ENCODE measurements at places on chromosomes 13 and 19.

DNA sequence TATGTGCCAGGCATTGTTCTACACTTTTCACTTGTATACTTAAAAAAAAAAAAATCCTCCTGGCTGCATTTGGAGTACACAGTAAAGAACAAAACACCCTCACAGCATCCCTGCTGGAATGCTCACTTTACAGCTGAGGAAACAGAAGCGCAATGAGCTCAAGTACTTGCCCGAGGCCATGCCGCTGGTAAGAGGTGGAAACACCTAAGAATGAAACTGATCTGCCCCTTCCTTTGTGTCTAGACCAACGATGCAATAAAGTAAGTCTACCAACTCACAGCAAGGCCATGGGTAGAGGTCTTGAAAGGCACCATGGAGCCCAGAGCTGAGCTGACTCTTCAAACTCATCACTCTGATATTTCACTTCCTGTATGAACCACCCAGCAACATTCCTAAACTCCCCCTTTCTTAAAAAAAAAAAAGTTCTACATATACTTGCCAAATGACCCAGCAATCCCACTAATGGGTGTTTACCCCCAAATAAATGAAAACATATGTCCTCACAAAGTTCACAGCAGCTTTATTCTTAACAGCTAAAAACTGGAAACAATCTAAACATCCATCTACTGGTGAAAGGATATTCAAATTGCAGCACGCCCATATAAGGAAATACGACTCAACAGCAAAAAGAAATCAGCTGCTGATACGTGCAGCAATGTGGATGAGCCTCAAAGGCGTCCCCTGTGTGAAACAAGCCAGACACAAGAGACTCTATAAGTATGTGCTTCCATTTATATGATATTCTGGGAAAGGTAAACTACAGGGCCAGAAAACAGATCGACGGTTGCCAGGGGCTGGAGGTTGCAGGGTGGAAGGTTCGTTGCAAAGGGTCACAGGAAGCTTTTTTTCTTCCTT is 236.6 kb upstream of the MAB21L1 start:
- no peak for DNase-seq

DNA sequence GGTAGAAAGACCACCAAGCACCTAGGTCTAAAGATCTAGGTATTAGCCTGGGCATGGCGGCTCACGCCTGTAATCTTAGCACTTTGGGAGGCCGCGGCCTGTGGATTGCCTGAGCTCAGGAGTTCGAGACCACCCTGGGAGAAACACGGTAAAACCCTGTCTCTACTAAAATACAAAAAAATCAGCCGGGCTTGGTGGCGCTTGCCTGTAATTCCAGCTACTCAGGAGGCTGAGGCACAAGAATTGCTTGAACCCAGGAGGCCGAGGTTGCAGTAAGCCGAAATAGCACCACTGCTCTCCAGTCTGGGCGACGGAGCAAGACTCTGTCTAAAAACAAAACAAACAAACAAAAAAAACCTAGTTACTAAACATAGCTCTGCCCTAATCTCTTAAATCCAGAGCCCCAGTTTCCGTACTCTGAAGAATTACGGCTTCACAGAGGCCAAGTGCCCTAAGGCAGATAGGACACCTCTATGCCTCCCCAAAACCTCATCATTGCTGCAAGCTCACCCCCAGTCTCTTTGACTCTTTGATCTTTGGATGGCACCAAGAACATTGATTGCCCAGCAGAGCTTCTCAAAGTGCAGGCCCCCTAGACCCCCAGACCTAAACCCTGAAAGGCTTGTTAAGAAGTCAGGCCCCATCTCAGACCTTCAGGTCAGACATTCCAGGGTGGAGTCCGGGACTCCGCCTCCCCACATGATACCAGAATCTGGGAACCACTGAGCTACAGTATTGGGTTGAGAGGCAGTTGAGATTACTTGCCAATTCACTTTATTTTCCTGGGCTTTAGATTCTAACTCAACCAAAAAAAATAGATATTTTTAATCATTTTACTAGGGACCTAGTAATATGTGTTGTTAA is 2.8 kb downstream of the COL4A2 start:
- DNase-seq, result no peak

- DNase-seq, result no peak
Observed at GRCh38 chr13:32423592-32423991, 4.3 kb downstream of the N4BP2L1 start.

GRCh38 chr13:74288361-74288911 is 154.2 kb upstream of the KLF12 start:
- no peak for DNase-seq

DNA sequence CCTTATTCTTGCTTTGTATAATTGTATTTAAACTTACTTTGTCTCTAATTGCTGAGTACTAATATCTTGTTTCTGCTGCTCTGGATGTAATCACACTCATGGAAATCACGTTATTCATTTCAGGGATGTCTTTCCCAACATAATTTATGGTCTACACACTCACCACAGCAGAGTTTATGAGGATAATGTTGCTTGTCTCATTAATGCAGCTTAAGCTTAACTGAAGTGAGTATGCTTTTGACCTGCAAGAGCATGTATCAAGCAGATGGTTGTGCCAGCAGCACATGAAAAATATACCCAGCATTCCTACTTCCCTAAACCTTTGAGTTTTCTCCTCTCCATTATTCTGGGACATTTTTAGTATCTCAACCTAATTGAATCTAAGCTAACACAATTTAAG is 1080.9 kb downstream of the SLITRK5 start:
- no peak for DNase-seq

GRCh38 chr13:82136880-82137279 is 1745.4 kb downstream of the SLITRK1 start:
- no peak for DNase-seq

DNA sequence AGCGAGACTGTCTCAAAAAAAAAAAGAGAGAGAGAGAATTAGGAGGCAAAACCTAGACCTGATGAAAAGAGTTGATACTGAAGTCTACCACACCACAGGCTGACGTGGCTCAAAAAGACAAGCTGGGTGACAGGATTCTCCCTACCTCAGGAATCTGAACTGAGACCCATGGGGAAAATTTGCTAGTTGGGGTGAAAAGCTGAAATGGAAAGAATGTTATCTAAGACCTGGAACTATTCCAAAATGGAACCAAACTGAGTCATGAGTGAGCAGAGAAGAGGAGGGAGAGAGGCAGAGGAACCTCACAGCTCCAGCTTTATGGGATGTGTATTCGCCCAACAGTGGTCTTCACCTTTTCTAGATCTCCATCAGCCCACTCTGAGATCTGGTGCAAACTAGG is 11.7 kb downstream of the SMG9 start:
- DNase-seq, result no peak

DNA sequence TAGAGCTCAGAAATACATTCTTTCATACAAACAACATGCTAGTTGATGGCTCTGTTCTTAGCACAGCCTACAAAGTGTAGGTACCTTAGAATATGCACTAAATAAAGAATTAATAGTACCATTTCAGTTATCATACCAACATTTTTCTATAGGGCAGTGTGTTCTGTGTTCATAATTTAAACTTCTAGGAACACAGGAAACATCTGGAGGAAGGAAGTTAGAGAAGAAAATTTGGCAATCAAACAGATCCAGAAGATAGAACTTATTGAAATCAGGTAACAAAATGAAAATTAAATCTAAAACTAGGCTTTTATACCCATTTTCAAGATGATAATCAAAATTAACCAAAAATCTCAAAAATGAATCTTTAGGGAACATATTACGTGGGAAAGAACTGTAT is 527.5 kb downstream of the DCT start:
- no peak for DNase-seq

DNA sequence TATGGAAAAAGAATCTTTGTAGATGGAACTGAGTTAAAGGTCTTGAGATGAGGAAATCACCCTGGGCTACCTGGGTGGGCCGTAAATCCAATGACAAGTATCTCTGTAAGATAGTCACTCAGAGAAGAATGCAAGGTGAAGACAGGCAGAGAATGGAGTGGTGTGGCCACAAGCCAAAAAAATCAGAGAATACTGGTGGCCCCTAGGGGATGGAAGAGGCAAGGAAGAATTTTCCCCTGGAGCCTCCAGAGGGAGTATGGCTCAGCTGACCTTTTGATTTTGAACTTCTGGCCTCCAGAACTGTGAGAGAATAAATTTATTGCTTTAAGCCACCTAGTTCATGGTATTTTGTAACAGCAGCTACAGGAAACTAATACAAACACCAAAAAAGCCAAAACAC is 32.7 kb upstream of the CSNK1A1L start:
- no peak for DNase-seq

DNA sequence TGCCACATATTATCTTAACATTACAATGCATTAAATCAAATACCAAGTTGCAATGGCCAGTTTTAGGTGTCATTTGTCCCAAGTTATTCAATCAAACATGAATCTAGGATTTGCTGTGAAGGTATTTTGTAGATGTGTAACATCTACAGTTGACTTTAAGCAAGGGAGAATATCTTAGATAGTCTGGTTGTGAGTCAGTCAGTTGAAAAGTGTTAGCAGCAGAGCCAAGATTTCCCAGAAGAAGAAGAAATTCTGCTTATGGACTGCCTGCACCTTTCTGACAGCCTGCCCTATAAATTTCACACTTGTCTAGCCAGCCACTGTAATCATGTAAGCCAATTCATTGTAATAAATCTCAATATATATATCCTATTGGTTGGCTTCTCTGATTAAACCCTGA is 41.3 kb upstream of the INTS6 start:
- no peak for DNase-seq

- DNase-seq, result no peak
Observed at GRCh38 chr13:21901336-21901735, 230.5 kb downstream of the FGF9 start.

DNA sequence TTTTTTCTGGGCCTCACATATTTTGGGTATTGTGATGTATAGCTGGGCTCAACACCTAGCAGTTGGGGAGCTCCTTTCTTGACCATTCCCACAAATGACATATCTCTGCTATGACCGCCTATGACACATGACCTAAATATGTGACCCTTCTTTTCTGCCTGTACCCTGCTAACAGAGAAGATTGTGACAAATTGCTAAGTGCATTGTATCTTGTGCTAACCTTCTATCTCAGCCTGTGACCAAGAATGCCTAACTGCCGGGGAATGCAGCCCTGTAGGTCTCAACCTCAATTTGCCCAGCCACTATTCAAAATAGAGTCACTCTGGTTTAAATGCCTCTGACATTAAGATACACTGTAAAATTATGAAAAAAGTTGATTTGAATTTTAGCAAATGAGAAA is 6.8 kb upstream of the ZNF429 start:
- DNase-seq, result no peak

DNA sequence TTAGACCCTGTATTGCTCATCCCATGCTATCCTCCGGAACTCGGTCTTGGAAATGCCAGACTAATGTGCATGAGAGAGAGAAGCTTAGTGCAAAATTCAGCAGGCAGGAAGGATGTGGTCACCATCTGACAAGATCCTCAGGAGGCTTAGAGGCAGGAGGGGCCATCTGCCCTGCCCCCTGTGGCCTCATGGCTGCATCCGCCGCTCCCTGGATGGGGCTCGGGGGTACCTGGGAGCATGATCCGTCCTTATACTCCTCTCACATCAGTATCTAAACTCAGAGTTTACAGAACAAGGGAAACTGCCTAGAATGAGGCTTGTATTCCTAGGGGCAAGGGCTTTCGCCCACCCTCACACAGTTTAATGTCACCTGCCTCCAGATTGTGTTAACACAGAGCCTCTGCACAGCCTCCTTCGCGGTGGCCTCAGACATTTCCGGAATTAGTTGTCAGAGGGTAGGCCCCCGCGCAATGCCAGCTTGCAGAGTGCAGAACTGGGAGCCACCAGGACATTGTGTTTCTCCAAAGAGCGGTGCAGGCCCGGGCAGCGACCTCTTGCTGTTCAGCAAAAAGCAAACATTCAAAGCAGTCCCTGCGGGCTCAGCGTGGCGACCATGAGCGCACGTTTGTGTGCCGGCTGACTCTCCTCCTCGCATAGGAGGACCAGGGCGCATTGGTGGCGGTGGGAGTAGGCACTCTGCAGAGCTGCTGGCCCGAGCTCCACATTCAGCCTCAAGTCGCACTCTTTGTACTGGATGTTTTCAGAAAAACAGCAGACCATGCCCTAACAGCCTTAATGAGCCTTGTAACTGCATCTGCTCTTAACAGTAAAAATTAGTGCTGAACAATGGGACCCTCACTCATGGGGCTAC is 39.1 kb downstream of the GPR12 start:
- DNase-seq, result no peak

DNA sequence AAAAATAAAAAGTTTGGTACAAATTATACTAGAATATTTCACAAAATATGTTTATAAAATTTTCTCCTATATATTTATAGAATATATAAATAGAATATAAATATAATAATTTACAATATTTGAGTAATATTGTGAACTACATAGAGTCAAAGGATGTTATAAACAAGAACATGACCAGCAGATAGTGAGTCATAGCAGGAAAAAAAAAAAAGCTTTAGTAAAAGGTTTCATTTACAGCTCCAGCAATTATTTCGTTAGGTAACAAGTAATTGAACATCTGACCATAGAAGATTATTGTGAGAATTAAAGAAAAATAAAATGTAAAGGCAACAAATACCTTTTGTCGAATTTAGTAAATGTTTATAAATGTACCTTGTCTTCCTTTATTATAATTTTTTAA is 864.1 kb downstream of the PCDH17 start:
- no peak for DNase-seq

DNA sequence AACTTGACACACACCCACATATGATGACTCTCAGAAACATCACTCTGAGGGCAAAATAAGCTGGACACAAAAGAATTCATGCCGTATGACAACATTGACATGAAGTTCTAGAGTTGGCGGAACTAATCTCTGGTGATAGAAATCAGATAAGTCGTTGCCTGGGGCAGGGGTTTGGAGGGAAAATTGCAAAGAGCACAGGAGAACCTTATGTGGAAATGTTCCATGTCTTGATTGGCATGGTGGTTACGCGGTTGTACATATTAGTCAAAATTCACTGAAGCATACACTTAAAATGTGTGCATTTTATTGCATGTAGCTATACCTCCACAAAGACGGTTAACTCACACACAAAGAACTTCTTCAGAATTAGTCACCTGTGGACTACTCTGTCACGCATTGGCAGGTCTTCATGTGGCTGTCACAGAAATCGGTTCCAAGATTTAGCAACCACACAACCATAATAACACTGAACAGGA is 137.8 kb upstream of the GJB6 start:
- no peak for DNase-seq

- no peak for DNase-seq
Observed at GRCh38 chr19:13376537-13376936, 129.7 kb downstream of the CACNA1A start.

GRCh38 chr19:53878776-53879139 is 3.2 kb upstream of the PRKCG start:
- no peak for DNase-seq
